T-helper 2 cell treated with Interferon-gamma antibody and Interleukin-4, amounts not matched to agents 100 ng/mL and 5 ng/mL, for 36 hours (primary cell): ENCODE measurements at places on chromosomes 5 and 9. TPM values are rescaled to one million over a fixed set of nuclear protein-coding genes. Genes with fewer than 3 reads are reported as not detected.

The TSSK1B gene
- not detected in 2 replicates for total RNA-seq

The LCN15 gene
- total RNA-seq: not detected in 2 replicates

The ANKDD1B gene
- 0.23 and 0.59 TPM in 2 replicates for total RNA-seq

The ZNF354C gene
- total RNA-seq: 3.7 TPM in 2 replicates

The SUSD3 gene
- total RNA-seq: 58.8 and 59.9 TPM in 2 replicates

The CIZ1 gene
- total RNA-seq: 128 and 138 TPM in 2 replicates

The ARL14EPL gene
- not detected in 2 replicates for total RNA-seq

The ZNF484 gene
- total RNA-seq: 11.4 and 11.5 TPM in 2 replicates

The RNF180 gene
- total RNA-seq: not detected in 2 replicates

The KLF4 gene
- 0.18 and 0.27 TPM in 2 replicates for total RNA-seq

The PCDHGC5 gene
- not detected in 2 replicates for total RNA-seq

The STARD4 gene
- 68.7 and 69.1 TPM in 2 replicates for total RNA-seq

The CDH9 gene
- total RNA-seq: not detected in 2 replicates

The PCDHGC4 gene
- 0.05 TPM in 1 of 2 replicates, not detected in the other for total RNA-seq

The SPINK4 gene
- total RNA-seq: not detected in 2 replicates

The CTSV gene
- total RNA-seq: 0.27 and 0.36 TPM in 2 replicates

The PCDHB16 gene
- total RNA-seq: not detected in 2 replicates

The SHOC1 gene
- total RNA-seq: not detected in 2 replicates

The ERCC8 gene
- total RNA-seq: 8.8 and 9.0 TPM in 2 replicates

The SLC6A7 gene
- total RNA-seq: not detected in 2 replicates
